GM12878 (cell line): ENCODE measurements at places on chromosomes 3 and 15. TPM values are rescaled to one million over a fixed set of nuclear protein-coding genes. Genes with fewer than 3 reads are reported as not detected.
A peak's percentile ranks its signal among the peaks of the same experiment; 100 is the strongest.

The TXNRD3 gene
- not detected in 2 replicates for polyA plus RNA-seq

The ITGA11 gene
- polyA plus RNA-seq = 0.12 and 0.18 TPM in 2 replicates

The DNAH12 gene
- 0.07 TPM in 1 of 2 replicates, not detected in the other for polyA plus RNA-seq

The NR2E3 gene
- polyA plus RNA-seq = not detected in 2 replicates

The WDR82 gene
- 11.8 and 15.8 TPM in 2 replicates for polyA plus RNA-seq

The TRH gene
- polyA plus RNA-seq = not detected in 2 replicates

The ITIH1 gene
- polyA plus RNA-seq = not detected in 2 replicates

- no peaks in the 10 kb centered on the region for H3K4me1 ChIP-seq
- H3K27me3 ChIP-seq = no peaks in the 10 kb centered on the region
- no peak overlapping the region for H3K4me3 ChIP-seq
- no peaks in the 10 kb centered on the region for H3K36me3 ChIP-seq
- no peak for DNase-seq
- no peak overlapping the region for H3K27ac ChIP-seq
Measured at GRCh38 chr15:100308608-100309007, 33.2 kb downstream of the ADAMTS17 start.

GRCh38 chr3:75176937-75177336 lies 487.2 kb upstream of the FRG2C start:
- no peak overlapping the region for H3K4me3 ChIP-seq
- no peaks in the 10 kb centered on the region for H3K27me3 ChIP-seq
- DNase-seq = no peak
- no peak overlapping the region for H3K27ac ChIP-seq

- H3K4me1 ChIP-seq = no peaks in the 10 kb centered on the region
- H3K27me3 ChIP-seq = no peaks in the 10 kb centered on the region
- H3K36me3 ChIP-seq = no peaks in the 10 kb centered on the region
- H3K27ac ChIP-seq = no peak overlapping the region
Measured at GRCh38 chr3:1294586-1294985, 201.8 kb downstream of the CNTN6 start.

GRCh38 chr3:174441588-174442301 lies 417.4 kb upstream of the NAALADL2 start:
- no peak overlapping the region for H3K27ac ChIP-seq
- no peaks in the 10 kb centered on the region for H3K4me1 ChIP-seq
- H3K4me3 ChIP-seq = peak overlapping the region; percentile 53; the same call in 1 of the 2 replicates
- peaks cover 9% of the 10 kb centered on the region for H3K27me3 ChIP-seq
- no peak for DNase-seq
- H3K36me3 ChIP-seq = no peaks in the 10 kb centered on the region

DNA sequence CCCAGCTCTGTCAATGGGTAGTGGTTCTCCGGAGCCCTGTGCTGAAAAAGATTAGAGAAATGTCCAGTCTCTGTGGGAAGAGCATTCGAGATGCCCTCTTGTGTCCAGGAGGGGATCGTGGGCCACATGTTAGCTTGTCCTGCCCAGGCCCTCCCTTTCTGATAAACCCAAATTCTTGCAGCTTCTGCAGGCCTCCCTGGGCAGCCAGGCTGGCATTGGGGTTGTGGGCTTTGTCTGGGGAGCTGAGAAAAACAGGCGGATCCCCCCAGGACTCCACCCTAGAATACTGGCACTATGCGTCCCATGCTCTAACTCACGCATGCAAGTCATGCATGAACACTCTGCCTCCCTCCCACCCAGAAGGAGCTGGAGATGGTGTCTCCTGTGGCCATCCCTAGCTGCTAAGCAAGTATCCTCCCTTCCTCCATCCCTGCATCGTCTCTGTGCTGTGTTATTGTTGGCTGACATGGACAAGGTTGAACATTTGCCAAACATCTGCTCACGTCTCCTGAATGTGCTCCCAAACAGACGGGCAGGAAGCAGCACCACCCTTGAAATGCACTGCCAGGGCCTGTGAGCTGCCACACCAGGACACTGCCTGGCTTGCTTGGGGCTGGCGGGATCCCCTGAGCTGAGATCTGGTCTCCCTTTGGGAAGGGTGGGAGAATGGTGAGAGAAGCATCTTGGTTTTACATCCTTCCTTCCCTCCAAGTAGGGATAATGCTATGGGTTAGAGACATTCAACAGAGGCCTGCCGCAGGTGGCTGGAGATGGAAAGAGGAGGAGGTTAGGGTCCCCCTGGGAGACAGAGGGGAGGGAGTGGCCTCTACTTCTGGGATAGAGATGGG lies 26.5 kb downstream of the CFAP161 start:
- no peak overlapping the region for H3K4me3 ChIP-seq
- no peak for DNase-seq
- H3K4me1 ChIP-seq = peaks cover 3% of the 10 kb centered on the region
- no peaks in the 10 kb centered on the region for H3K36me3 ChIP-seq
- H3K27me3 ChIP-seq = no peaks in the 10 kb centered on the region
- H3K27ac ChIP-seq = no peak overlapping the region

- peaks cover 4% of the 10 kb centered on the region for H3K4me1 ChIP-seq
- peak; percentile 28 for DNase-seq
- no peak overlapping the region for H3K4me3 ChIP-seq
- no peaks in the 10 kb centered on the region for H3K27me3 ChIP-seq
- no peaks in the 10 kb centered on the region; the same call in 1 of the 2 replicates for H3K36me3 ChIP-seq
Measured at GRCh38 chr3:106206146-106206545, 337.3 kb upstream of the CBLB start.

- H3K27ac ChIP-seq = peak overlapping the region; percentile 93
- H3K36me3 ChIP-seq = no peaks in the 10 kb centered on the region
- no peak overlapping the region for H3K4me3 ChIP-seq
Measured at GRCh38 chr15:73983211-73983727, 8.8 kb downstream of the STOML1 start.

- no peaks in the 10 kb centered on the region for H3K4me1 ChIP-seq
- no peaks in the 10 kb centered on the region for H3K27me3 ChIP-seq
- no peak for DNase-seq
- H3K27ac ChIP-seq = no peak overlapping the region
- H3K36me3 ChIP-seq = peaks cover 8% of the 10 kb centered on the region
- no peak overlapping the region for H3K4me3 ChIP-seq
Measured at GRCh38 chr3:135248213-135248612, 453.2 kb downstream of the EPHB1 start.

DNA sequence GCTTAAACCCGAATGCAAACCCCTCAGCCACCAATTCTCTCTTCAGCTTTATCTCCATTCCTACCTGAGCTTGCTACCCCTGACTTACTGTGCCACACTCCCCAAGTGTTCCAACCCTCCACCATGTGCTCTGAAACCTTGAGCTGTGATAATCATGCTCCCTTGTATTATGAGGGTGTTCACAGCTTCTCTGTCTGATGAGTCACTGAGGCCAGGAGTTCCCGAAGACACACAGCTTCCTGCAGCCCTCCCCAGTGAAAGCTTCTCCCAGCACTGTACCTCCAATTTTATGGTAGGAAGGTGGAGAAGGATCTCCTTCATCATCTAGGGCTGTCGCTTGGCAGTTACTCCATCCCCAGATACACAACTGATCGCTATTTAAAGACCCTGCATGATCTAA lies 24.9 kb downstream of the STAC start:
- no peaks in the 10 kb centered on the region for H3K36me3 ChIP-seq
- no peak for DNase-seq
- H3K27ac ChIP-seq = no peak overlapping the region
- no peaks in the 10 kb centered on the region for H3K27me3 ChIP-seq
- H3K4me3 ChIP-seq = no peak overlapping the region

DNA sequence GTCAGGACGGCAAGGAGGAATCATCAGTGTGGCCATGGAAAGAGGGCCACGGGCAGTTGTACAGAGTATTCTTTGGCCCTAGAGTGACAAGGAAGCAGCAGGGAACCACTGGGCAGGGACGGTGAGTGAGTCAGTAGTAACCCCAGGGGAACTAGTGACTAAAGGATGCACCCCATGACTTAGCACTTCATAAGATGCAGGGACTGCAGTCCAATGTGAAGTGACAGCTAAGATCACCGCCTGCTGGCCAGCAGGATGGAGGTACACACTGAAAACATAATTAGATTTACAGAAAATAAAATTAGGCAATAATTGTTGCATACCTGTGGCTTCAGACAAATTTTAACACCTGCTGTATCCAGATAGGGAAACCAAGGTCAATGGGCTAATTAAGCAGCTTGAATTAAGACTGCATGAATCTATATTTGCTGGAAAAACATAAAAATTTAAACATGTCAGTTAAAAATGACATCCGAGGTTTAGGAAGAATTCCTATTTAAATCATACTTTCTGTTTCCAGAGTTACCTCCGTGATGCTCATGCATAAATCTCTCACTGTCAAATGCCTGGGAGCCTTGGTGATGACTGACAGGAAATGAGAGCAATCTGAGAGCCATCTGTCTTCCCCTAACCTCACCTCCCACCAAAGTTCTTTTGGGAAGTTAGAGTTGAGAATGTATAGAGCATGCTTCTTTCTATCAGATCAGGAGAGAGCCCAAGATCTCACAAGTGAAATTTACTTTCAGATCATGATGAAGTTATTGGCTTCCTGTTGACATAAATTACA lies 56.5 kb downstream of the DCLK3 start:
- no peaks in the 10 kb centered on the region for H3K36me3 ChIP-seq
- no peak overlapping the region for H3K27ac ChIP-seq
- no peak overlapping the region for H3K4me3 ChIP-seq
- H3K4me1 ChIP-seq = no peaks in the 10 kb centered on the region
- DNase-seq = no peak

GRCh38 chr3:195221015-195221853 lies 49.7 kb downstream of the XXYLT1 start:
- H3K27ac ChIP-seq = no peak overlapping the region
- no peaks in the 10 kb centered on the region for H3K4me1 ChIP-seq
- H3K27me3 ChIP-seq = no peaks in the 10 kb centered on the region
- H3K4me3 ChIP-seq = no peak overlapping the region
- DNase-seq = no peak

GRCh38 chr15:51307325-51307724 lies 31.1 kb downstream of the CYP19A1 start:
- no peaks in the 10 kb centered on the region for H3K36me3 ChIP-seq
- DNase-seq = no peak
- H3K27me3 ChIP-seq = peaks cover 12% of the 10 kb centered on the region
- H3K4me3 ChIP-seq = no peak overlapping the region

GRCh38 chr3:12750658-12751071 lies 8.4 kb downstream of the TMEM40 start:
- H3K4me3 ChIP-seq = no peak overlapping the region
- no peak overlapping the region for H3K27ac ChIP-seq
- H3K4me1 ChIP-seq = peaks cover 22% of the 10 kb centered on the region

DNA sequence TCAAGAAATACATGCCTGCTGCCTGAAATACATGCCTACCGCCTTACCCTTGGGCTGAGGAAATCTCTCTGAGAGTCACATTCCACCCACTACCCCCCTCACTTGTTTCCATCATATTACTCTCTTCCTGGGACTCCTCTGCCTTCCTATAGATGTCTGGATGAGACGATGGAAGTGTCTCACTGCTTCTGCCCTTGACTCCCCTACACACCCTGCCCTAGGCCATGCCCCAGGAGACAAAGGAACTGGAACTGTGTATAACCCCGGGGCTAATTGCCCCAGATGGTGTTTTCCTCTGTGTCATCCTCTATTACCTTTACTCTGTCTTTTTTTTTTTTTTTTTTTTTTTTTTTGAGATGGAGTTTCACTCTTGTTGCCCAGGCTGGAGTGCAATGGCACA lies 102.0 kb downstream of the GTPBP8 start:
- H3K4me3 ChIP-seq = no peak overlapping the region
- no peak for DNase-seq
- H3K36me3 ChIP-seq = no peaks in the 10 kb centered on the region

GRCh38 chr15:39919411-39919747 lies 687 bp downstream of the GPR176 start:
- H3K27ac ChIP-seq = no peak overlapping the region
- no peak for DNase-seq
- H3K4me3 ChIP-seq = no peak overlapping the region
- peaks cover 8% of the 10 kb centered on the region for H3K27me3 ChIP-seq

- H3K27ac ChIP-seq = no peak overlapping the region
- H3K4me1 ChIP-seq = no peaks in the 10 kb centered on the region
- DNase-seq = no peak
- no peaks in the 10 kb centered on the region for H3K36me3 ChIP-seq
- H3K4me3 ChIP-seq = no peak overlapping the region
- no peaks in the 10 kb centered on the region; the same call in 1 of the 2 replicates for H3K27me3 ChIP-seq
Measured at GRCh38 chr15:69929905-69930630, 167.6 kb downstream of the TLE3 start.

DNA sequence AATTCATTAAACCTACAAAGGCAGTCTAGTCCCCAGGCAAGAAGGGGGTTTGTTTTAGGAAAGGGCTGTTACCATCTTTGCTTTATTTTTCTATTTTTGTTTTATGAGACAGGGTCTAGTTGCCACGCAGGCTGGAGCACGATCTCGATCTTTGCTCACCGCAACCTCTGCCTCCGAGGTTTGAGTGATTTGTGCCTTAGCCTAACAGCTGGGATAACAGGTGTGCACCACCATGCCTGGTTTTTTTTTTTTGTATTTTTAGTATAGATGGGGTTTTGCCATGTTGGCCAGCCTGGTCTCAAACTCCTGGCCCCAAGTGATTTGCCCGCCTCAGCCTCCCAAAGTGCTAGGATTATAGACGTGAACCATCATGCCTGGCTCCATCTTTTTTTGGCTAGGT lies 4.9 kb downstream of the HIGD1A start:
- no peak overlapping the region for H3K27ac ChIP-seq
- no peaks in the 10 kb centered on the region; the same call in 1 of the 2 replicates for H3K4me1 ChIP-seq
- DNase-seq = no peak
- no peaks in the 10 kb centered on the region for H3K36me3 ChIP-seq
- H3K27me3 ChIP-seq = no peaks in the 10 kb centered on the region

DNA sequence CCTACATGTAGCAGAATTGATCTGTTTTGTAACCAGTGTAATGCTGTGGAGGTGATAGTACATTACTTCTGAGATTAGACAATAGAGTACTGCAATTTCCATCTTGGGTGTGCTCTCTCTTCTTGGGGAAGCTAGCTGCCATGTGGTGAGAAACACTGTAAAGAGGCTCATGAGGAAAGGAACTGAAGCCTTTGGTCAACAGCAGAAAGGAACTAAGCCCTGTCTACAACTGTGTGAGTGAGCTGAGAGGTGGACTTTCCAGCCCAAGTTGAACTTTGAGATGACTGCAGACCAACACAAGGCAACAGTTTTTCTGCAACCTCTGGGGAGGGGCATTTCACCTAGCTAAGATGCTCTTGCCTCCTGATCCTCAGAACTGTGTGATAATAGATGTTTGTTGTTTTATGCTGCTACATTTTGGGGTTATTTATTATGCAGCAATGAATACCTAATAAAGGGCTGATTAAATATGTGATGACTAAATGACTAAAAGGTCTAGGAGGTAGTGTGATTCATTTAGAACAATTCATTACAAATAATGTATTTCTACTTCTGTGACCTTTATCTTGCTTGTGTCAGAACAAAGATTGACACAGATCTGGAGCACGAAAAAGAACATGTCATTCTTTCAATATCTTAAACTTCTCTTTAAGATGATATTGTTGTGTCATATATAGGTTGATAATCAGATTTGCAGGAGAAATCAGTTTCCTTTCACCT lies 121.6 kb upstream of the THRB start:
- H3K27me3 ChIP-seq = no peaks in the 10 kb centered on the region
- no peak overlapping the region for H3K4me3 ChIP-seq
- no peak for DNase-seq
- H3K36me3 ChIP-seq = no peaks in the 10 kb centered on the region
- no peak overlapping the region for H3K27ac ChIP-seq
- H3K4me1 ChIP-seq = no peaks in the 10 kb centered on the region
